NCI-H524 (cell line): ENCODE measurements at places on chromosomes 2 and 18.
A peak's percentile ranks its signal among the peaks of the same experiment; 100 is the strongest.

DNA sequence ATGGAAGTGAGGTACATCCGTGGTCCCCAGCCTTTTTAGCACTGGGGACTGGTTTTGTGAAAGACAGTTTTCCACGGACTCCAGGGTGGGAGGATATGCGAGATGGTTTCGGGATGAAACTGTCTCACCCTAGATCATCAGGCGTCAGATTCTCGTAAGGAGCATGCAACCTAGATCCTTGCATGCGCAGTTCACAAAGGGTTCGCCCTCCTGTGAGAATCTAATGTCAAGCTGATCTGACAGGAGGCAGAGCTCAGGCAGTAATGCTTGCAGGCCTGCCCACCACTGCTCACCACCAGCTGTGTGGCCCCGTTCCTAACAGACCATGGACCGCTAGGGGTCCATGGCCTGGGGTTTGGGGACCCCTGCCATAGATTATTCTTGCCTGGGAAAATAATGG, 11.6 kb downstream of the B3GNT2 start:
- no peak for DNase-seq

DNA sequence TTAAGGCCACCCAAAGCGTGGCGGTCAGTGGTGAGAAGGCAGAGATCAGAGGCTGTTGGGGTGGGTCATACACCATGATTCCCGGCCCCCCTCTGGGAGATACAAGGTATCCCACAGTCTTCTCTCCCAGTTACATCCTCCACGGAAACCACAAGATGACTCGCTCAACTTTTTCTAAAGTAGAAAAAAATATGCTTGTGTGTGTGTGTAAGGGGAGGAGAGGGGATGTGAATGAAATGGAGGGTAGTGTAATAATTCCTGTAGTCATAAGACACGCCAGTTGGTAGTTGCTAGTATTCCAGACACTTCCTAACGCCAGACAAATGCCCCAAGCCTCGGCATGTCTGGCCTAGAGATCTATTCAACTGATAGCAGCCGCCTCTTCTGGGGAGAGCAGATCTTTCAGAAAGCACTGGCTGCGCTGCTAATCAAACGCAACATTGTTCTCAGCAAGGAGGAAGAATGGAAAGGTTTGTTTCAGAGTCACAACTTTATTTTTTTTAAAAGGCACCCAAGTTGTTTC, 143.5 kb downstream of the TGIF1 start:
- DNase-seq = no peak

DNA sequence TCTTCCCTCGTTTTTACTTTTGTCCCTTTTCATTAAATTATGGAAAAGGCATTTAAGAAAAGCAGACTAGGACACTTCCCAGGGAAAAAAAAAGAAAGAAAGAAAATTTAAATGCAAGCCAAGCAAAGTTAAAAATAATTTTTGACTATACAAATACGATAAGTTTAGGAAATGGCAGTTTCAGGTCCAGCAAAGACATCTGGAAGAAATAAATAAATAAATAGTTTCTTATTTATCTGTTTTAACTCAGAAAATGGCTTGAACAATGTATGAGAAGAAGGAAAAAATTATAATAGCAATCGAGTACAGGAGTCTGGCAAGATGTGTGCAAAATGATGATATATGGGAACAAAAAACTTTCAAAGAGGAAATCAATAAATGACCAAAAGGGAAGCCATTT, 114.6 kb upstream of the NCKAP5 start:
- no peak for DNase-seq

DNA sequence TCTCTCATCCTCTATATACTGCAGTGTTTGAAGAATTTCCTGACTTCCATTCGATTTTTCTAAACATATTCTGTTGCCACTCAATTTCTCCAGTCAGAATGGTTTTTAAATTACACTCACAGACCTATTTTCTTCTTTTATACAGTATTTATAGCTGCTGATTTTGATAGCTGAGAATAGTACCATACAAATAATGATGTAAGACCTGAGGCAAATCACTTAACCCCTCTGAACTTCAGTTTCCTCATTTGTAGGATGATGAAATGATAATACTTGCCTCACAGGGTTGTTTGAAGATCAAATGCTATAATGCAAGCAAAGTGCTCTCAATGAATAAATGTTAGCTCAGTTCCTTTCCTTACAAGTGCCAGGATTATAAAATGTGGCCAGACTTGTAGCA, 241.8 kb downstream of the CPS1 start:
- no peak for DNase-seq

DNA sequence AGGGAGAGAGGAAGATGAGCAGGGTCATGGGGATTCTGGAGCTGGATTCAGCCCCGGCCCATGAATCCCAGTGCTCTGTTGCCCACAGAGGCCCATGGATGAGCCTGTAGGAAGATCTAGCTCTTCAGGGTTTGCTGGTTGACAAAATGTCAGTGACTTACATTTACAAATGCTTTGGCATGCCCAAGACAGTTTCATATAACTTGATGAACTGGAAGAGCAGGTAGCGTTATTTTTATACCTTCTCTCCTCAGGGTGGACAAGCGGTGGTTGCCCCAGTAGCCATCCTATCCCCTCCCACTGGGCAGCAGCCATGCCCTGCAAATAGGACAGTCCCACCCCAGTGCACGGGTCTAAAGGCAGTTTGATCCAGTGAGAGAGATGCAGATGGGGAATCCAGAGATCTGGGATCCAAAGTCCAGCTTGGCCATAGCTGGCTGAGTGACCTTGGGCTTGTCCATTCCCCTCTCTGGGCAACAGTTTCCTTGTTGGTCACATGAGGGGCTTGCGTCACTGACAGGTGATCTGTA, 21.5 kb upstream of the KCNK3 start:
- DNase-seq = no peak

- peak; percentile 80 for DNase-seq
These were observed 76.9 kb downstream of the MYO1B start for GRCh38 chr2:191321861-191322662.

GRCh38 chr2:238285653-238286082, 2.7 kb downstream of the PER2 start:
- DNase-seq = no peak

GRCh38 chr18:6798896-6799295, 69.4 kb downstream of the ARHGAP28 start:
- DNase-seq = no peak

DNA sequence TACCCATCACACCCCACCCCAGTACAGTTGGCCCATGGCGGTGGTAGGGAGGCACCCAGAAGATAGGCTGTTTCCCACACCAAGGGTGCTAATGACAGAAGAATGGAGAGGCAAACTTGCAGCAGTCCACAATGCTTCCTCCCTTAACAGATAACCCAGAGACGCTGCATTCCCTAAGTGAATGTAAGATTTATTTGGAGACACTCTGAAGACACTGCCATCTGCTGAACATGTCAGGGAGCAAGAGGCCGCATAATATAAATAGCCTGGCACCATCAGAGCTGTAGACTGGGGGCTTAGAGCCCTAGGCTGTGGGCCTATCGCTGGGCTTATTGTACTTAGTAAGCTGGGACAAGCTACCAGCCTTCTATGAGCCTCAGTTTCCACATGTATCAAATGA, 2.2 kb upstream of the IWS1 start:
- no peak for DNase-seq

DNA sequence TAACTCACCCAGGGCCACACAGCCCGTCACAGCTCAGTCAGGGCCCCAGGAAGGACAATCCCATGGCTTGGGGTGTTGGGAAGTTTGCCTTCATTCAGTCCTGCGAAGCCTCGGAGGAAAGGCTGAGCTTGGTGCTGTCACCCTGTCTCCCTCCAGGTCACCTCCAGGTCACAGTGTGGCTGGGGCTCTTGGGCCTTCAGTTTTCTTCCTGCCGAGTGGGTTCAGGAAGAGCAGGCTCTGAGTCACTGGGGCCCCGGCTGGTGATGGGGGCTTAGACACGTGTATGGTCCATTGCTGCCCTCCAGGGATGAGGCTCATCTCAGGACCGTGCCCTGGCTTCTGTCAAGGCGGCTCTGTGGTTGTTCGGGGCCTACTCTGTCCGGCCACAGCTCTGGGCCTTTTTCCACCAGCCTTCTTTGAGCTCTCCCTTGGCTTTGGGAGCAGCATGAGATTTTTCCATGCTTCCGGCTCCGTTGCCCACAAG, 118.6 kb downstream of the INHBB start:
- no peak for DNase-seq

DNA sequence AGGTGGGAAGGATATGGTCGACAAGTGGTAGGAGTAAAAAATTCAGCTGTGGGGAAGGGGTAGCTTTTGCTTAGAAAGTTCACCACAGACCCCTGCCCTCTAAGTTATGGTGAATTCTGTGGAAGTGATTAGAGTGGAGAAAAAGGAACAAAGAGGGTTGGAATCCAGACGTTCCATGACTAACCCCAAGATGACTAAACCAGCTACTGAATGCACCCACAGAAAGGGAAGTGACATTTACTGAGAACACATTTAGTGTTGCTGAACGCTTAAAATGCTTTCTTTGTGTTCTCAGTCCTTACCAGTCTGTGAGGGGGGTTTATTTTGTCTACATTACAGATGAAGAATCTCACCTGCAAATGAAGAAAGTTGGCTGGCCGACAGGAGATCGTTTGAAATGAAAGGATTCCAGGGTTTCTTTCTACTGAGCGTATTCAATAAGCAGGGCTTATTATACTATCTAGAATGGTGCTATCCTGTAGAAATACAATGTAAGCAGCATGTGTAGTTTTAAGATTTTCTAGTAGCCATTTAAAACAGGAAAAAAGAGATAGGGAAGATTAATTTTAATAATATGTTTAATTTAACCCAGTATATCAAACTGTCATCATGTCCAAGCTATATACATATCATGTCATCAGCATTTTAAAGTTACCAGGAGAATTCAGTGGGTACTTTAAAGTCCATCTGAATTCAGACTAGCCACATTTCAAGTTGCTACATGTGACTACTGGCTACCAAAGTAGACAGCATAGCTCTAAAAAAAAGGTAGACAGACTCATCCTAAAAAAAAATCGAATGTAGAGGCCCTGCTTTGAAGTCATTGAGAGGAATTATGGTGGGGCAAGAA, 60.1 kb downstream of the LIMS1 start:
- DNase-seq = no peak

DNA sequence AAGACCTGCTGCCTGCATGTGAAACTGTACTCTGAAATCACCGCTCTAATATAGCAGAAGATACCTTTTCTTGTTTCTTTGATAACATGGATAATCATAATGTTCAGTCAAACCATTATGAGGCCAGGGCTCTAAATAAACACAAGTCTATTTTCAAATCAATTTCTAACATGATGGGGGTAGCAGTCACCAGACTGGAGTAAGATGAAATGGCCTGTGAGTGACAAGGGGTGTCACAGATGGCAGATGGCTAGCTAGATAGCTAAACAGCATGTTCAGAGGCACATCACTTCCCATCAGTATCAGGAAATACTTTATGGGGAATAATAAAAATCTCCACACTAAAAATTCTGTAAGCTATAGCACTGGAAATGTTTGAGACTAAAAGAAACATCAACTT, 14.0 kb downstream of the MBD2 start:
- DNase-seq = peak; percentile 18

GRCh38 chr2:112910865-112911264, at the start of gene IL37:
TSS of gene IL37 (plus strand) at chr2:112911165. CDS start at chr2:112913013, 1,848 bp downstream.
- no peak for DNase-seq

DNA sequence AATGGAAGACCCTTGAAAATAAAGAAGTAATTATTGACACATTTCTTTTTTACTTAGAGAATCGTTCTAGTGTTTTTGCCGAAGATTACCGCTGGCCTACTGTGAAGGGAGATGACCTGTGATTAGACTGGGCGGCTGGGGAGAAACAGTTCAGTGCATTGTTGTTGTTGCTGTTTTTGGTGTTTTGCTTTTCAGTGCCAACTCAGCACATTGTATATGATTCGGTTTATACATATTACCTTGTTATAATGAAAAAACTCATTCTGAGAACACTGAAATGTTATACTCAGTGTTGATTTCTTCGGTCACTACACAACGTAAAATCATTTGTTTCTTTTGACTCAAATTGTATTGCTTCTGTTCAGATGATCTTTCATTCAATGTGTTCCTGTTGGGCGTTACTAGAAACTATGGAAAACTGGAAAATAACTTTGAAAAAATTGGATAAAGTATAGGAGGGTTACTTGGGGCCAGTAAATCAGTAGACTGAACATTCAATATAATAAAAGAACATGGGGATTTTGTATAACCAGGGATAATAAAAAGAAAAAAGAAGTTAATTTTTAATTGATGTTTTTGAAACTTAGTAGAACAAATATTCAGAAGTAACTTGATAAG, 3.3 kb downstream of the PMAIP1 start:
- DNase-seq = no peak

- DNase-seq = no peak
These were observed 181.3 kb downstream of the TMX3 start for GRCh38 chr18:68533641-68534040.

- DNase-seq = no peak
These were observed 252.2 kb downstream of the KLHL29 start for GRCh38 chr2:23637011-23637778.

DNA sequence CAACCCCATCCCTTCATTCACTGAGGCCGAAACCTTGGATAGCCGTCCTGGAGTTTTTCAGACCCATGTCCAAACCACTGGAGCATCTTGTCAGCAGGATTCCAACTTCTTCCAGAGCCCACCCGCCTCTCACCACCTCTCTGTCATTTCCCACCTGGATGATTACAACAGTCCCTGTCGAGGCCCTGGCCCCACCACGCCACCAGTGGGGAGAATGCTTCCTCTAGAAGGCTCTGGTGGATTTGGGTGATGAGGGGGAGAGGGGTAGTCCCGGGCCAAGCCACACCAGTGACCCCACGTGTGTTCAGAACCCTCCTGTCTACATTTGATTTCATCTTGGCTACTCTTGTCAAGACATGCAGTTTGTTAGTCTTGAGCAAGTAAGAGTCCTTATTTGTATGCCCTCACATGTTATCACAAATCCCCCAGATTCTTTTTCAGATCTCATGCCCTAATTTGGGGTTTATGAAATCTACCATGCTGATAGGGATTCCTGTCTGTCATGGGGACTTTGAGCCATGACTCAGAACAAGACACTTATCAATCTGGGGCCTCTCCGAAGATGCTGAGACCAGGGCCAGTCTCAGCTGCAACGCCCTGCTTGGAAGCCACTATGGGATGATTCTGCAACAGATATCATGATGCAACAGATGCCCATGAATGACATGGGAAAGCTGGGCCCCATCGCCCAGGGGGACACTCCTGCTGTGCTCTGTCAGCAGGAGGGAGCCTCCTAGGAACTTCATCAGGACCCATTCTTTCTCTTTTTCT, 186.1 kb downstream of the ZFP36L2 start:
- no peak for DNase-seq

- DNase-seq = peak; percentile 16
These were observed 165.4 kb downstream of the TCF4 start for GRCh38 chr18:55422456-55423180.

DNA sequence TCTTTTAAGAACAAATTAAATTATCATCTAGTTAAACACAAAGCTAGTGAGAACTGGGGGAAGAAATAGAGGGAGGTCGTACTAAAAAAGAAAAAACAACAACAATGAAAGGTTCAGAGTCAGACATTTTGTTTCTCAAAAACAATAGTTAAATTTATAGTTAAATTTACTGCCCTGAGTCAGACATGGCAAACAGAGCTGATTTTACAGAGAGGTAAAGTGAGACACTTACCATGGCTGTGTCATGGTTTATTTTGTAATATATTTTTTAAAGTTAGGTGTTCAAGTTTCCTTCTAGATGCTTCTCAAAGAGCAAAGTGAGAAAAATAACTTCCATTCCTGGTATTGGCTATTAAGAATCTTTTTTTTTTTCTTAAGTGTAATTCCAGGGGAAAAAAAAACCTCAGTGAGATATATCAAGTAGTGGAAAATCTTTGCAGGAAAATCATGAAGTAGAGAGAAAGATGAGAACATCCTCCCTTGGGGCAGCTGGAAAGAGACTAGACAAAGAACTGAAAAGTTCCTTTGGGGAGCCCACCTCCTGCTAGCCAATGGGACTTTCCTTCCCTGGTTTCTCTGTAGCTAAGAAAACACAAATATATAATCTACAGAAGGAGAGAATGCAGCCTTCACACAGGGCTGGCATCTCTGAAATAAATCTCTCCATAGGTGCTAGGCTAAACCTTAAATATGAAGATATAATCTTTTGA, 12.3 kb downstream of the KLF7 start:
- DNase-seq = no peak
